ENCODE measurements at places on chromosomes 2 and 18.
A peak's percentile ranks its signal among the peaks of the same experiment; 100 is the strongest.

DNA sequence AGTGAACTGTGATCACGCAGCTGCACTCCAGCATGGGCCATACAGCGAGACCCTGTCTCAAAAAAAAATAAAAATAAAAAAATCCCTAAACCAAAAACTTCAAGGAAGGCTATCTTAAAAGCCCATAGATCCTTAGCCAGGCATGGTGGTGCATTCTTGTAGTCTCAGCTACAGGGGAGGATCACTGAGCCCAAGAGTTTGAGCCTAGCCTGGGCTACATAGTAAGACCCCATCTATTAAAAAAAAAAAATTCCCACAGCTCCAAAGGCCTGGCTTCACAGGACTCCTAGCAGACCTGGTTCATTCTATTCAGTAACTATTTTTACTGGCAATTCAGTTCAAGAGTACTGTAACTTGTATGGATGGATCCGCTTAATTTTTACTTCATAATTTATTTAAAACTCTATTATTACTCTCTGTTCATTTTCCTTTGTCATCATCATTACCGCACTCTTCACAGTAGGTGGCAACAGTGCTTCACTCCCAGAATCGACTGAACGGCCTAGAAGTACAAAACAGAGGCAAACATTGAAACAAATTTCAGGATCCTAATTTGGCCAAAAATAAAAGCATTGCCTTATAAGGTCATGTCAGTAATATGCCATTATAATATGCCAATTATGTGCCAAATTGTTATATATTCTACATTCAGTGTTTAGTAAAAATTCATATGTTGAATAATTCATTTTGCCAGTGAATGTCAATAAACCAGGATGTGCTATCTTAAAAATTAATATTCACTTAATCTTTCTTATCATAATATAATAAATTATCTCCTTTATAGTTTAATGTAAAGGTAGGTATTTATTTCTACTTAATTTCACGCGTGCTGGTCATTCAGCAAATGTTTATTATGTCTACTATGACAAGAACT is 14.3 kb upstream of the STAM2 start:
- DNase-seq = no peak

DNA sequence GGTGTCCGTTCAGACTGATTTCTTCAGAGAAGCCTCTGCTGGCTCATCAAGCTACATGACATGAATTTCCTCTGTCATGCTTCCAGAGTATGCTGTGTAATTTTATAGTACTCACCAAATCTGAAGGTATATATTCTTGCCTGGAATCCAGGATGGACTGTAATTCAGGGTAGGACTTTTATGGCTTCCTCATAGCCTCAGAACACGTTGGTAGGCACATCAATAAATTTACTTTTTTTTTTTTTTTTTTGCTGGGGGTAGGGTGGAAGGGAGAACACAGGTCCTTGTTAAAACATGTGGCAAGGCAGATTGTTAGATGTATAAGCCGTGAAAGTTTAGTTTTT is 34.4 kb downstream of the MTA3 start:
- DNase-seq = no peak

GRCh38 chr2:148888003-148888501 is 13.0 kb downstream of the KIF5C start:
- DNase-seq = no peak

DNA sequence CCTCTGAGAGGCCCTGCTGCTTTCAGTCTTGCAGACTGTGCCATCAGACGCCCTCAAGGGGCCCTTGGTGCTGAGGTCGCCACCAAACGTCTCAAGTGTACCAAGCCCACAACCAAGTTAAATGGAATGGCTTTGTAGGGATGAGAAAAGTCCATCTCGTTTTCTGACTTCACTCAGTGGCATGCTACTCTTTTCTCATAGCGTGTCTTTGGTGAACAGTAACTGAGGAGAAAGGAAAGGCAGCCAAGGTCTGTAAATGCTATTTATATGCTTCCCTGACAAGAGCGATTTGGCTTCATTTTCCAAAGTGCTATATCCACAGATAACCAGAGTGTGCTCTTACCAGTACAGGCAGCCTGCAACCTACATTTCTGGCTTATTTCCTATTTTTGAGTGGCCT is 123.0 kb downstream of the MTX2 start:
- DNase-seq = no peak

DNA sequence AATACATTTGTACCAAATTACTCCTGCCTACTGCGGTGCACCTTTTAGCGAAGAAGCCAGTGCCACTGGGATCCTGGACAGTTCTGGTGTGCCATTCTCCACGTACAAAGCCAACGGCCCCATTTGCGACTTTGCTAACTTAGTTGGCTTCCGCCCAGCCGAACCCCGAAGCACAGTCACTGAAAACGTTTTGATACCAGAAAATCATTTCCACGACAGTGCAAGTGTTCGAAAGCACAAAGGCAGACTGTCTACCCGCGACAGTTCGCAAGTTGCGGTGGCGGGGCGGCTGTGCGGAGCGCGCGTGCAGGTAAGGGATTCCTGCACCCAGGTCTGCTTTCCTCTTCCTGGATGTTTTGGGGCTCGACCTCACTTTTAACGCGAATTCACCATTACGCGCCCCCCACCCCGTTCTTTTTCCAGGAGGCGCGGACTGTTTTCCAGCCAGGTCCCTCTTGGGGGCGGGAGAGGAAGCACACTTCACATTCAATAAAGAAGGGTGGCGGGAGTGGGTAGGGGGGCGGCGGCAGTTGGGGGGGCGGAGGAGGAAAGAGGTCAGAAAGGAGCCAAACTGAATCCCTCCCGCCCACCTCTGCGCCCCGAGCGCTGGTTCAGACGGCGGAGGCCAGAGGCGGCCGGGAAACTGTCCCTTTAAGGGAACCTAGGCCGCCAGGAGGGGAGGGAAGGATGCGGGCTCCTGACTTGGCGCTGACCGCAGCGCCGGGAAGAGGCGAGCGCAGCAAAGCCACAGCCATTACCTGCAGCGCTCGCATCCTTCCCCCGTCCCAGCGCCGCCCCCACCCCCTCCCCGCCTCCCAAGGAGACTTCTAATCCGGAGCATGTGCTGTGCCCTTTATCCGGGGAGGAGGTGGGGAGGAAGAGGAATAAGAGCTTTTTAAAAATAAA is 107.4 kb upstream of the KCTD1 start:
- DNase-seq = no peak

- no peak for DNase-seq
Observed at GRCh38 chr2:222939979-222940378, 79.1 kb downstream of the ACSL3 start.

- no peak for DNase-seq
Observed at GRCh38 chr2:210147614-210148013, 23.6 kb downstream of the KANSL1L start.

DNA sequence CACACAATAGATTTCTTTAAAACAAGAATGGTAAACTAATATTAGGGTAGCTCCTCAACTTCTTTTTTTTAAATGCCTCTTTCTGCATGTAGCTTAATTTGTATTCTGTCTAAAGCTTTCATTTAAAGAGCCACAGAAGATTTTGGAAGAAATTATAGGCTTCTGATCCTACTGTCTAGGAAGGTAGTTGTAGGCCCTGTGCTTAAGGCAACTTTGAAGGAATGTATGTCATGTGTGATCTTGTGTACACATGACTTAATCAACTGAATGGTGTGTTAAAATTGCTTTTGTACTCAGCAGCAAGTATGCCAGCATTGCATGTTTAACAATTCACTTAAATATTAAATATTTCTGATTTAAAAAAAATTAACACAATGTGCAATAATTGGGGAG is 51.5 kb upstream of the LYPD6 start:
- DNase-seq = no peak

GRCh38 chr2:76512201-76512820 is 801.6 kb upstream of the GCFC2 start:
- DNase-seq = no peak

GRCh38 chr2:110973262-110973661 is 147.5 kb upstream of the BCL2L11 start:
- no peak for DNase-seq

GRCh38 chr18:3383381-3383915 is 66.5 kb upstream of the TGIF1 start:
- DNase-seq = no peak

- DNase-seq = no peak
Observed at GRCh38 chr2:240183875-240184590, 43.6 kb upstream of the OTOS start.

DNA sequence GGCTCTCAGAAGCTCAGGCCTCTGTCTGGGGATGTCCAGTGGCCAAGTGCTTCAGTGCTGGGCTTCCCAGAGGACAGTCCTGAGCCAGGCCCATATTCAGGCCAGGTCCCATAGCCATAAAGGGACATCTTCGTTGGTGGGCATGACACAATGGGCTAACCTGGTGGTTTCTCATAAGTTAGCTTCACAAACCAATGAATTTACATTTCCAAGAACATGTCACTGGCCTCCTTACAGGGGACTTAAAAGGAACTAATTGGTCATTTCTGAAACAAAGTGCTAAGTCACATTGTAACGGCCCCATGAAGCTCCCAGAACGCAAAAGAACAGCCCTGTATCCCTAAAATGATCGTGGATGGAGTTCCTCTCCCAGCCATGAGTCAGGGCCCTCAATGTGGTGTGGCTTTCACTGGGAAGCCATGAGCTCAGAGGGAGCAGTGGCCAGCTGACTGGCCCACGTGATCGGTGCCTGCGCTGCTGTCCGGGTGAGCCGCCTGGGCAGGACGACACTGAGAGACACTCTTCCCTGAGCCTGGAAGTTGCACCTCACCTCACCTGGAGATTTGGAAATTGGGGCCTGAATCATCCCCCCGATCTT is 163.7 kb upstream of the APCDD1 start:
- no peak for DNase-seq

- no peak for DNase-seq
Observed at GRCh38 chr2:96353032-96353561, 17.5 kb downstream of the NCAPH start.

DNA sequence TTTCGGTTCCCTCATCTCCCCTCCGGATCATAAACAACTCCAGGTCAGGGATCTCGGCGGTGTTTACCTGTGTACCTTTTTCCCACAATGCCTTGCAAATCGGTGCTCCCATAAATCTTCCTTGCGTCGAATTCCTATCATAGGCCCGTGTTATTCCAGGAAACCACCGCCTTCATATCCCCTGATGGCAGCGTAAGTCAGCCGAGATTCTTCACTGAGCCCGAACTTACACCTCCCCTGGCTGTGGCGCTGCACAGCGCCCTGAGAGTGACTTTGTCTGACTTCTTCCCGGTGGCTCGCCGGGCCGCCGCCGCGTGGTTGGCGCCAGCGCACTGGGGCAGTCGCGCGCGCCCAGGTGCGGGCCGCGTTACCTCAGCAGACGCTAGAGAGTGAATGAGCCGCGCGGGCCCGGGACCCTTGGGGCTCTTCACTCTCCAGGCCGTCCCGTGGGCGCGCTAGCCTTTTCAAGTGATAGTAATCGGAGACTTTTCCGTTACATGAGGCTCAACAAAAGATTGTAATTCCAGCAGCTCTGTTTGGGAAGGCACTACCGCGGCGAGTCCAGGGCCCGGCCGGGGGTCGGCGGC is 101.6 kb downstream of the SPTBN1 start:
- no peak for DNase-seq

GRCh38 chr2:152506843-152507242 is 171.9 kb downstream of the FMNL2 start:
- peak; percentile 57 for DNase-seq

DNA sequence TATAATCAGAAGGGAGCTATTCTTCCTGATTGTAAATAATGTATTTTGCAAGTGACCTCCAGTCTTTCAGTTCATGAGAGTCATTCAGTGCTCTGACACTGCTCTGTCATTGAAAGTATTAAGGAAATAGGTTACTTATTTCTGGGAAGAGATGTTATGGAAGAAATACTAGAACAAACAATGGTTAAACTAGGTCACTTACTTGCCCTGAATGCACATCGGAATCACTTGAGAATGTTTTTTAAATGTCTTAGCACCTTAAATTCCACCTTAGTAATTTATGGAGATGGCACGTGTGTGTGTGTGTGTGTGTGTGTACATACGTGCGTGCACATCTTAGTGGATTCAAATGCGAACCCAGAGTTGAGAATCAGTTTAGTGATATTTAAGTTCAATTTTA is 126.6 kb upstream of the KCNH7 start:
- peak; percentile 40 for DNase-seq

- DNase-seq = no peak
Observed at GRCh38 chr18:25360301-25360899, 8.4 kb upstream of the ZNF521 start.

DNA sequence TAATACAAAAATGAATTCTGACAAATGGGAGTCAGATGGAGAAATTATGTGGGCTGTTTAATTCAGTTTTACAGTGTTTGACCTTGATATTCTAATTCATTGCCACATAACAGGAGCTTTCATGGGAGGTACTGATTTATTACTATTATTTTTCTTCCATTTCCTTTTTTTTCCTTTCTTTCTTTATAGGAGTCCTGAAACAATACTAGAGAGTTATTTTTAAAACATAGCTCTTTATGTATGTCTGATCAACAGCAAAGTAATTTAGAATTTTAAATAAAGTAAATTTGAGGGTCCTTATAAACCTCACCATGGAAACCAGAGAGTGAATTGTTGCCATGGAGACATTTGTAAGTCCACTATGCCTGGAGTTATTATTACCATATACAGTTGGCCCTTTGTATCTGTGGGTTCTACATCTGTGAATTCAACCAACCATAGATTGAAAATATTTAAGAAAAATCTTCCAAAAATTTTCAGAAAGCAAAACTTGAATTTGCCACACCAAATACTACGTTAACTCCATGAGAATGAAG is 40.9 kb upstream of the PPP4R1 start:
- DNase-seq = no peak

- DNase-seq = no peak
Observed at GRCh38 chr2:128776461-128777195, 458.0 kb upstream of the HS6ST1 start.

GRCh38 chr2:56508662-56509061 is 324.9 kb downstream of the CCDC85A start:
- no peak for DNase-seq

DNA sequence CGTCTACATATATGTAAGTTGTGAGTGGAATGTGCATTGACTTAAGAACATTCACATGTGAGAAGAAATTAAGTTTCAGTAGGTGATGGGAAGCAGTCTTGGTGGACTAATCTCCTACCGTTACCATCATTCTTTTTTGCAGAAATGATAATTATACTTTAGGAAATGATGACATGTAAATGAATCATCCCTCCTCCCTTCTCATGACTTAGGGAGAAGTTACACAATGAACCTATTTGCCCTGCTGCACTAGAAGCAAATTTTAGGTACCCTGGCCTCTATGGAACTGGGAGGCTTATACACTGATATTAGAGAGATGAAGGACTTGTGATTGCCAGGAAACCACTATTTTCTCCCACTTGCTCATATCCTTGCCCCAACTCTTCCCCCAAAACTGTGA is 214.2 kb downstream of the CALCRL start:
- DNase-seq = no peak

DNA sequence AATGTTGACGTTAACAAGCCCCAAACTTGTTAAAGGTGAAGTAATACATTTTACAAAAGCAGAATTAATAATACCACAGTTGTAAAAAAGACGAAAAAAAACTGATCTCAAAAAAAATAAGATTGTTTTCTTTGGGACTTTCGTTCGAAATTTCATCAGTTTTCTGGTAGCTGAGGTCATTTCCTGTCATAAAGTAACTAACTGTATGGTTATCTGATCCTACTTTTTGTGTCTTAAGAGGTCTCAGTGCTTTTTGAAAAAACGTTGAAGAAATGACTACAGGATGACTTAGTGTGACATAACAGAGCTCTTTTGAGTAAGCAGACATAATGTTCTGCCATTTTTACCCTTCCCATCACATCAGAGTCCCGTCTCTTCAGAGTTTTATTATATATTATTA is 79.3 kb downstream of the BIRC6 start:
- no peak for DNase-seq

Measured in epithelial cell of proximal tubule (primary cell).